ENCODE measurements at places on chromosomes 2 and 18. TPM values are rescaled to one million over a fixed set of nuclear protein-coding genes. Genes with fewer than 3 reads are reported as not detected.

Gene SCN1A
- total RNA-seq: not detected

- no peak for DNase-seq
Observed at GRCh38 chr2:203461746-203462145, 73.4 kb downstream of the RAPH1 start.

DNA sequence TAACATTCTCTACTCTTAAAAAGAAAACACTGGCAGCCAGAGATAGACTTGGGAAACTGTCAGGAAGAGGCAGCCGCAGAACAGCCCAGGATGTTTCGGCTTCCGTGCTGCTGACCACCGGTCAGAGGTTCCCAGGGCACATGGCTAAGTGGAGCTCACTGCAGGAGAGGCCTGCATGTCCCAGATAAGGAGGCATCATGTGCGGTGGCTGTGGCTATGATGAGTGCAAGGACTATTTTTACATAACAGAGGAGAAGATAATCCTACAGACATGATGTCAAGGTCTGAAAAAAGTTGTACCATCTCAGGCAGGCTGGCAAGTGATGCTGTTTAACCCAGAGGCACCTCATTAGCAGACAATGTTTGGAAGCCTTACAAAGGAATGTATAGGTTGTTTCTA, 252.3 kb downstream of the CYRIA start:
- DNase-seq: no peak

Gene IL36G
- not detected for total RNA-seq

All from activated T-helper 1 cell treated with anti-CD3 and anti-CD28 coated beads, Interleukin-12 subunit alpha, Interleukin-12 subunit beta, Interleukin-2, Interleukin-4 antibody, amounts not matched to agents 30 ng/mL and 10 ng/mL and 1 ng/mL, durations not matched to agents 14 hours and 24 hours and 36 hours (primary cell).